ENCODE measurements at places on chromosomes 2 and 18. TPM values are rescaled to one million over a fixed set of nuclear protein-coding genes. Genes with fewer than 3 reads are reported as not detected.

The SUCLG1 gene
- total RNA-seq: 41.0 TPM

The GCKR gene
- 22.0 TPM for total RNA-seq

The ME2 gene
- total RNA-seq: 31.8 TPM

The DSG4 gene
- total RNA-seq: not detected

Data from aortic smooth muscle cell (primary cell).